HS-5 (cell line): ENCODE measurements at places on chromosomes 3 and 15.
A peak's percentile ranks its signal among the peaks of the same experiment; 100 is the strongest.

DNA sequence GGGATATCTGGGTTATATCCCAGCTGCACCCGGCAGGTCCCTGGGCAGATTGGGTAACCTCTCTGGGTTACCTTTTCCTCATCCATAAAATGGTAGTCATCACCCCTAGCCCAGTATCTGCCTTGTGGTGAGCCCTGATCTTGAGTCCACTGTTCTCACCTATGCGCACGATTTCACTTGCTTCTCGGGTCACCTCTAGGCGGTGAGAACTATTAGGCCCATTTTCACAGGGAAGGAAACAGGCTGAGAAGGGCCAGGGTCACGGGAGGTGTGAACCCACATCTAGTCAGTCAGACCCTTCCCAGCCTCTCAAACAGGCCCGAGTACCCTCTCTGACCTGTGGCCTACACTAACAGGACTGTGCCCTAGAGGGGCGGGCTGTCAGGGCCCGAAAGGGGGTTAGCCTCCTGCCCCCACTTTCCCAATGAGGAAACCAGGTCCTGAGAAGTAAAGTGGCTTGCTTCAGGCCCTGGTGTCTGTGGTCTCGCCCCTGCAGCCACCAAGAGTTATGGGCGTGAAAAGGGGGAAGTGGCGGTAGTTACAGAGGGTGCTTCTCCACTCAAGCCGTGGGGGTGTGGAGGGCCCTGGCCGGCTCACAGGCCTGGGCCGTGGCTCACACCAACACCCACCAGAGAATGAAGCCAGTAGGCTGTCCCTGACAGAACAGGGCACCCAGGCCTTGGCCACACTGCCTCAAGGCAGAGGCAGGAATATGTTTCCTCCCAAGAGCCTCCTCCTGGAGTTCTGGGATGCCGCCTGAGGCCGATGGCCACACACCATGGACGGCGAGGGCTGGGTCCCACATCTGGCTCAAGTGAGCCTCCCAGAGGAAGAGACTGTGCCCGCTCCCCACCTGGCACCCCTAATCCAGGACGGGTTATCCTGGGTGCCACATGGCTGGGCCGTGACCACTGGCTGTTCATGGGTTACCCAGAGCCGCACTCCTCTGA, 19.5 kb downstream of the PSTPIP1 start:
- DNase-seq, result no peak

DNA sequence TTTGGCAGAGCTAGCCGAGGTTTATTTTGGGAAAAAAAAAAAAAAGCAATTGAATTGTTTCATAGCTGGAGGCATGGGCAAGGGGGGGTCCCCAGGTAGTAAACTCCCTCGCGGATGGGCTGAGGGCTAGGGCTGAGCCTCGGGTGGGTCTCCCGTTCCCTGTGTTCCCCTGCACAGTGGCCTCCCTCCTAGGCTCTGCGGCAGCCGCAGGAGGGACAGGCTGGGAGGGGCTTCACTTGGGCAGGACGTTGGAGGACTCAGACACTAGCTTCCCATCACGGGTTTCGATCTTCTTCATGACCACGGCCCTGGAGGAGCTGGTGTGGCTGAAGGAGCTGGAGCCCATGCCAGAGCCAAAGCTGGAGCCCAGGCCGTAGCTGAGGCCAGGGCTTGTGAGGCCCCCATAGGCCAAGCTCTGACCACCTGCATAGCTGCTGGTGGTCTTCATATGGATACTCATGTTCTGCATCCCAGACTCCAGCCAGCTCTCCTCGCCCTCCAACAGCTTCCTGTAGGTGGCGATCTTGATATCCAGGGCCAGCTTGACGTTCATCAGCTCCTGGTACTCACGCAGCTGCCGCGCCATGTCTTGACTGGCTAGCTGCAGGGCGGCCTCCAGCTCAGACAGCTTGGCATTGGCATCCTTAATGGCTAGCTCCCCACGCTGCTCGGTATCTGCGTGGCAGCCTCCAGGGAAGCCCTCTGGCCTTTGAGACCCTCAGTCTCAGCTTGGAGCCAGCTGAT, 64.0 kb upstream of the CDAN1 start:
- DNase-seq, result no peak

DNA sequence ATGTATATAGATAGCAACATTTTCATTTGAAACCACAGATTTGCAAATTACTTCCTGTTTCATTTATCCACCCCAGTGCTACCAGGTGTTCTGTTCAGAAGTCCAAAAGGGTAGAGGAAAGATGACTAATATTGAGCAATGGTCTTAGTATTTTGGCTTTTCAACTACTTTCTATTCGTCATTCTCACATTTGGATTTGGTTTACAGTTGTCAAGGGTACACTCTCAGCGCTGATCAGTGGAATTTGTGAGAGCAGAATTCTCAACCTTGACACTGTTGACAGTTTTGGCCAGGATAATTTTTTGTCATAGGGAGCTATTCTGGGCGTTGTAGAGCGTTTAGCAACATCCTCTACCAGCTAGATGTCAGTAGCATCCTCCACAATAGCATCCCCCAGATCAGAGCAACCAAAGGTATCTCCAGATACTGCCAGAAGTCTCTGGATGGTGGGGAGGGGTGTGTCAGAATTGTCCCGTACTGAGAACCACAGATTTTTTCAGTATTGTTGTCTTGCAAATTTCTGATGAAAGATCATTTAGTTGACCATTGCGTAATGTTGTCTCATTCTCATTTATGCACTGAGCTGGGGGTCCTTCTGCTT, 4.2 kb downstream of the HMCES start:
- DNase-seq, result peak; percentile 81

DNA sequence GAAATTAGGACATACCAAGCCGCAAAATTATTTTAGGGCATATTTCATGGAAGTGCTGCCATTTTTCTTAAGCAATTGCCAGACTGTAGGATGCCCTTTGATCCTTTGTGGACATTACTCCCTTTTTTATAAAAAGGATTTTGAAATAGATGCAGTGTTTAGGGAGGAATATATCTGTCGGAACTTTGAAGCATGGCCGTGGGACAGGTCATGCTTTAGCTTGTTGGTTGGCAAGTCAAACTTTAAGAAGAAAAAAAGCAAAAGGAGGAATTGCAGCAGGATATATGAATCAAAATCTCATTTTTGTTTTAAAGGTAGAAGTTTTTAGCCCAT, 122.1 kb downstream of the MCTP2 start:
- DNase-seq, result no peak

DNA sequence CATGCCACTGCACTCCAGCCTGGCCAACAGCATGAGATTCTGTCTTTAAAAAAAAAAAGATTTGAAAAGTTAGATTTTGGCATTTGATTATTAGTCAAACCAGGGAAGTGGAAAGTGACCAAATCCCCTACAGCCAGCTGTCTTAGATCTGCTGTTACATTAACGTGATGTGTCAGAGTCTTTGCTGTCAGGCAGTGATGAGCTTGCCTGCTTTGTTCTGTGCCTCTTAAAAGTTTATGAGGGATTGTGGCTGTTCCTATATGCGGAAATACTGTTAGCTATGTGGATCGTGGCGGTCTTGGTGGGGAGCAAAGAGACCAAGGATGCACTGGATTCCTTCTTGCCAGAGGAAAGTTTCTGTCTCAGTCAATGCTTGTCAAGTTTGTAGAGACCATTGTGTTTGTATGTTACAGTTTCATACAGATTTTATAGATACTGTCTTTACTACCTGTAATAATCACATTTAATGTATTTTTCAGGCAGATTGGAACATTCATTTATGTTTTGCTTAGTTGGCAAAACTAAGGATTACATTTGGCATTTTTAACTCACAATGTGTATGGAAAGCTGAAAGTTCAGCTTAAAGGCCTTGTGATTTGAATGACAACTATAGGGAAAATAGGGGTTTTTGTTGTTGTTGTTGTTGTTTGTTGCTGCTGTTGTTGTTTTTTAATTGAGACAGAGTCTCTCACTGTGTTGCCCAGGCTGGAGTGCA, 137.4 kb downstream of the VPS8 start:
- no peak for DNase-seq

DNA sequence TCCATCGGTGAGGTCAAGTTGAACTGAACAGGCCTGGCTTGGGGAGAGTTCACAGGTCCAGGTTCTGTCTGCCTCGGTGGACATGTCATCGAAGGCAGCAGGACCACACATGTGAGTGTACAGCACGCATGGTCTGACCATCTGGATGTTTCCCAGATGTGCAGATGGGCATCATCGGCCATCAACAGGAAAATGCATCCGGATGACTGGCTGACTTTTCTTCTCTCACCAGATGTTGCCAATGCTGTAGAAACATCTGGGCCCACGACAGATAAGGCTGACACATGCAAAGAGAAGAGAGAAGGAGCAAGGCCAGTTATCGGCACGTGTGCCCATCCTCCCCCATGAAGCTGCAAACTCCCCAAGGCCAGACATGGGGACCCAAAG, 45.1 kb downstream of the NOX5 start:
- no peak for DNase-seq

DNA sequence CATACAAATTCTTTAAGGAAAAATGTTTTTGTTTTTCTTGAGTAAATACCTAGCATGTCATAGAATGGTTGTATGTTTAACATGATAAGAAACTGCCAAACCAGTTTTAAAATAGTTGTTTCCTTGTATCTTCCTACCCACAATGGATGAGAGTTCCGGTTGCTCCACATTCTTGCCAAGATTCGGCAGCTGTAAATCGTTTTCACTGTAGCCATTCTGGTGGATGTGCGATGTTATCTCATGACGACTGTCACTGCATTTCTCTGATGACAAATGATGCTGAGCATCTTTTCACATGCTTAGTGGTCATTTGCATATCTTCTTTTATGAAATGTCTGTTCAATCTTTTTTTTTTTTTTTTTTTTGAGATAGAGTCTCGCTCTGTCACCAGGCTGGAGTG, 36.6 kb upstream of the SH3GL3 start:
- DNase-seq, result no peak

- DNase-seq, result no peak
These were observed 350.7 kb upstream of the PROK2 start for GRCh38 chr3:72135636-72136035.

GRCh38 chr3:43465109-43465508, 156.7 kb downstream of the ANO10 start:
- DNase-seq, result no peak

DNA sequence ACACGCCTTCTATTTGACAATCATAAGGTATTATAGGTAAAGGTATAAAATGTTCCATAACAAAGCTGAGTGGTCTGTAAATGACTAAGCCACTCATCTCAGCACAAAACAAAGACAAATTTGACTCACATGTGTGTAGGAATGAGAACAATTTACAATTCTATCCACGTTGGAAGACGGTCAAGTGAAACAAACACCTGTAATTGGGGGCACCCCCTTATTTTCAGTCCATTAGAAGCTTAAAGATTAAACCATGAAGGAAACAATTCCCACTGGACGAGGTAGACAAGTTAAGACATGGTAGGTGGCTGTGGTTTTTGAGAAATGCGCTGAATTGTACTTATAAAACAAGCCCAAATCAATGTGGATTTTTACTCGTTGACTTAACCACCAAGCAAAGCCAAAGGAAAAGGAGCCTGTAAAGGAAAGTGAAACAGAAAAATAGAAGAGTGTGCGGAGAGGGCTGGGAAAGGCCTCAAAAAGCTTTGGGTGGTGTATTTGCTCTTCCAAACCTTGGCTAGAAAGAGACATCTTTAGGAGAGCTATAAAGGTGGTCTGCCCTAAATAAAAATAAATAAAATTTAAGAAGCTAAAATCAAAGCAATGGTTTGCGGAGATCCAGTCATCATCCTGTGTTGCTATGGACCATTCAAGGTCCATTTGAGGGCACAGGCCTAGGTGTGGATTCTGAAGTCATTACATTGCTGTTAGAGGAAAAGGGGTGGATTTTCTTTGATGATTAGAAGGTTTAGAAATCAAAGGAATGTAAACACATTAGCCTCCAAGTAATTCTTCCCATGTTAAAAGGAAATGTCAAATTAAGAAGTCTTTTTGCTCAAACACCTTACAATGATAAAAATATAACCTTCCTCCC, 135.0 kb downstream of the TFG start:
- DNase-seq, result no peak

DNA sequence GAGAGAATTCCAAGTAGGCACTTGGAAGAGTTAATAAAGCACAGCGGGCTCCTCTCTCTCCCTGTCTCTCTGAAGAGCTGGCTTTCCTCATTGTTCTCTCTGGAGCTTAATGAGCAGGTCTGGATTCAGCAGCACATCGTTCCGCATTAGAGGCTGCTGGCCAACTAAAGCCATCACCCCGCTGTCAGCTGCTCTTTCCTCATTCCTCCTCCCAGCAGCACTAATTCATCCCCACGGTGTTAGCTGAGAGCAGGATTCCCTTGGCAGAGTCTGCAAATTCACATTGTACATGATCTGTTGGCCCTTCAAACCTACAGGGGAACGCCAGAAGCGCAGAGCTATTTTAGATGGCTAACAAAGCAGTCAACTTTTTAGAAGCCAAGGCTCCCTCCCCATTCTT, 44.2 kb downstream of the SGO1 start:
- DNase-seq, result no peak

DNA sequence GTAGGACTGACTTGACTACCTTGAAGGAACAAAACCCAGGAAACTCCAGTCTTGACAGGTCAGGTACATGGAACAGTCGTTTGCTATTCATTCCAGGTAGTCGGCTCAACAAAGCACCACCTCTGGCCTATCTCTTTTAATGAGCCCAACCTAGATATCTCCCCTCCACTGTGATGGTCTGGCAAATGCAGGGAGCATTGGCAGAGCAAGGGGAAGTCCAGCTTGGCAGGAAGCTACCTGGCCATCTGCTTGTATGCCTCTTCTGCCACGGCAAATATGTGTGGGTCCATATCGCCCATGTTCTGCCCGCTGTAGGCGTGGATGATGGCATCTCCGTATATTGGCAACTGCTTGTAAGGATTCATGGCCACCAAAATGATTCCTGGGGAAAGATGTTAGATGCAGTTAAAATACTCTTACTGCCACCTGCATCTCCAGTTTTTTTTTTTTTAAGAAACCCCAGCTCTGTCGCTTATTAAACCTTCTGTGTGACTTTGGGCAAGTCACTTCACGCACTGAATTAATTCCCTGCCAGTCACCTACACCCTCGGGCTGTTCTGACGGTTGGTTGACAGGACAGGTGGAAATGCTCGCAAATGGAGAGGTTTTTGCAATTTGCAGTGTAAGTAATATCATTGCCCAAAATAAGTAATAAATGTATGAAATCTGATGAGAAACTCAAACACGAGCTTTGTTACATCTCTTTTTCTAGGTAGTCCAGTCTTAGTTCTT, 16.8 kb downstream of the MYO5C start:
- DNase-seq, result no peak

DNA sequence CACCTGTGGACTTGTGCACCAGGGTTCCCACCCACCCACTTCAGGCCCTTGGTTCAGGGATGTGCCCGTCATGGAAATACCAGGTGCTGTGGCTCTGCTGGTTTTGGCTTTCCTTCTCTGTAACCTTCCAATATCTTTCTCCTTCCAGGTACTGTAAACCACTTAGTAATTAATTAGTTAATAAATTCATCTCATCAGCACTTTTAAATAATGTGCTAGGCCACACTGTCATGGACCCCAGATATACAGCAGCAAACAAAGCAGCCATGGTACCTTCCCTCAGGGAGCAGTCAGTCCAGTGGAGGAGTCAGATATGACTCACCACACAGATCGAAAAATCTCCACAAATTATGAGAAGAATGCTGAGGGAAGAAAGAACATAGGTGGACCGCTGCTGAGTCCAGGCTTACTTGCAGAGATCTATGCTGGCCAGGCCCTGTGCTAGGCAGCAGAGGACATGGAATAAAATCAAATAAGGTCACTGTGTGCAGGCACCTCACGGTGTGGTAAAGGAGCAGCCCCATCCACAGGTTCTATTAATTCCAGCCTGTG, 6.8 kb upstream of the GATA2 start:
- DNase-seq, result no peak

GRCh38 chr3:42805141-42805821, 991 bp upstream of the HIGD1A start:
- no peak for DNase-seq

GRCh38 chr3:134682196-134682880, 31.5 kb upstream of the KY start:
- DNase-seq, result no peak
